ENCODE measurements at places on chromosomes 3 and 15. TPM values are rescaled to one million over a fixed set of nuclear protein-coding genes. Genes with fewer than 3 reads are reported as not detected.

SLC51A gene
- not detected for total RNA-seq

SLTM gene
- 106 TPM for total RNA-seq

GRCh38 chr3:134709561-134710312 is 58.9 kb upstream of the KY start:
- DNase-seq = no peak

- no peak for DNase-seq
These were observed 6.4 kb downstream of the WDR5B start for GRCh38 chr3:122409446-122409845.

DNA sequence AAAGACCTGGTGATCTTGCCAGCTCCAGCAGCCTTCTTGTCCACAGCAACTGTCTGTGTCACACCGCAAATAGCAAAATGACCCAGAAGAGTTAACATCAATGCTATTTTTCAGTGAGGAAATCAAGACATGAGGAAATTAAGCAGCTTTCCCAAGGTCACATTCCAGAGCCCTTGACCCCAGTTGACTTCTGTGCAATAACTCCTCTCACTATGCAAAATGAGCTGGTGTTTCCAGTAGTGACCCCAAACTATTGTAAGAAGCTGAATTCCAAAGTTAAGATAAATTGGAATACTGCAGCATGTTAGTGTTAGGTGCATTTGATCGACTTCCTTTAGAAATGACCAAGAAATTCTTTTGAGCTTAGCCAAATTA is 172.8 kb upstream of the SNTN start:
- DNase-seq = no peak

Measured in neural progenitor cell (in vitro differentiated cells).